ENCODE measurements at places on chromosomes 2 and 18.

- no peak for DNase-seq
Measured at GRCh38 chr2:237351046-237351445, 62.9 kb downstream of the COL6A3 start.

DNA sequence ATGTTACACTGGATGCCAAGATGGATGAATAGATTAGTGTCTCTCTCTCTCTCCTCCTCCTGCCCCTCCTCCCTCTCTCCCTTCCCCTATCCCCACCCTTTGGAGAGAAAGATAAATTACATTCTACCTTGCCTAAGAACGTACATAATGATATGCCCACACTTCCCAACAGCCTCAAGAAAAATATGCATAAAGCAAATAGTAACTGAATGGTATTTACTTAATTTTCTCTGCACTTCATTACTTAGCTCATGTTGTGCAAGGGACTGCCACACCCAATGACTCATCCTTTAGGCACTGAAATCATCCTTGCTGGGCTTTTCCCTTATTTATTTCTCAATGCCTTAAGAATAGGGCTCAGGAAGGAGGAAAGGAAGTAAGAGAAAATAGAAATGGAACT is 137.3 kb upstream of the PID1 start:
- DNase-seq: no peak

- no peak for DNase-seq
Measured at GRCh38 chr2:111007757-111008688, 112.7 kb upstream of the BCL2L11 start.

- no peak for DNase-seq
Measured at GRCh38 chr2:27051902-27052645, 606 bp downstream of the AGBL5 start.

- no peak for DNase-seq
Measured at GRCh38 chr2:51153236-51153635, 121.3 kb upstream of the NRXN1 start.

DNA sequence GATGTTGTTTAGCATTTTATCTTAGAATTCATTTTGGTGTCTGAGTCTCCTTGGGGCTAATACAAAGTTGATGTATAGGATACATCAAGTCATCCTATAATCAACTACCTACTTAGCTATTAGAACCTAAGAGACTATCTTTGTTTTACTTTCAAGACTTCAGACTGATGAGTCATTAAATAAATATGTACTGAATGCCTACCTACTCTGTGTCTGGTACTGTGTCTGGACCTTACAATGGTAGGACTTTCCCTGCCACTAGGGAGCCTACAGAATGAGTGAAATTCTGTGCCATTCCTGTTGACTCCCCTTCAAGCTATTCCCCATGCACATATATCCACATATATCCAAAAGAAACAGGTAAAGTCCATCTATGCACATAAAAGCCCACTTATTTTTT is 114.5 kb downstream of the ERBB4 start:
- DNase-seq: no peak

DNA sequence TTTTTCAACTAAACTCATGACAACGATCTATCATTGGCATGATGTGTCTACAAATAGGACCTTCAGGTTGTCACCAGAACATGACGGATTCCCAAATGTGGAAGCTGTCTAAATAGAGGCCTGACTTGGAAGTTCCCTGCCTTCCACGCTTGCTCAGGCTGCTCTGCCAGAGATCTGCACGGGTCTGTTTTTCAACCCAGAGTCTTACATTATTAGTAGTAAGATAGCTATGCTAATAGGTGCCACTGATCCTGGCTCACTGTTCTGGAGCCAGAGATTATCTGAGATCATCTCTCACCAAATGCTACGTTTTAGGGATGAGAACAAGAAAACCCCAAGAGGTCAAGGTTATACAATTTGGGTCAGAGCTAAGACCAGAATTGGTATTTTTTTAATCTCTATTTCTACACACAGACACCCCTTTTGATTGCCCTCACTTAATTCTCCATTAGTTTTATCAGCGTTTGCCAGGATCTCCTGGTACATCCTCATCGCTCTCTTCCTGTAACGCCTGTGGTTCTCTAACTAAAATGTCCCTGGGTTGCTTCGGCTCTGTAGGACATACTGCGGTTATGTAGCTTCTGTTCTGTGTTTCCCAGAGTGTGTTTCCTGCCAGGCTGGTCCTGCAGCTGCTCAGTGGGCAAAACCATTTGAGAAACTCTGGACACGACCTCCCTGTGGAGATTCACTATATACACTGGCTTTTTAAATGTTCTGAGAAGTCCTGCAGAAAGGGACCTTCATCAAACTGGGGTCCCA is 5.7 kb downstream of the CDC42EP3 start:
- no peak for DNase-seq

DNA sequence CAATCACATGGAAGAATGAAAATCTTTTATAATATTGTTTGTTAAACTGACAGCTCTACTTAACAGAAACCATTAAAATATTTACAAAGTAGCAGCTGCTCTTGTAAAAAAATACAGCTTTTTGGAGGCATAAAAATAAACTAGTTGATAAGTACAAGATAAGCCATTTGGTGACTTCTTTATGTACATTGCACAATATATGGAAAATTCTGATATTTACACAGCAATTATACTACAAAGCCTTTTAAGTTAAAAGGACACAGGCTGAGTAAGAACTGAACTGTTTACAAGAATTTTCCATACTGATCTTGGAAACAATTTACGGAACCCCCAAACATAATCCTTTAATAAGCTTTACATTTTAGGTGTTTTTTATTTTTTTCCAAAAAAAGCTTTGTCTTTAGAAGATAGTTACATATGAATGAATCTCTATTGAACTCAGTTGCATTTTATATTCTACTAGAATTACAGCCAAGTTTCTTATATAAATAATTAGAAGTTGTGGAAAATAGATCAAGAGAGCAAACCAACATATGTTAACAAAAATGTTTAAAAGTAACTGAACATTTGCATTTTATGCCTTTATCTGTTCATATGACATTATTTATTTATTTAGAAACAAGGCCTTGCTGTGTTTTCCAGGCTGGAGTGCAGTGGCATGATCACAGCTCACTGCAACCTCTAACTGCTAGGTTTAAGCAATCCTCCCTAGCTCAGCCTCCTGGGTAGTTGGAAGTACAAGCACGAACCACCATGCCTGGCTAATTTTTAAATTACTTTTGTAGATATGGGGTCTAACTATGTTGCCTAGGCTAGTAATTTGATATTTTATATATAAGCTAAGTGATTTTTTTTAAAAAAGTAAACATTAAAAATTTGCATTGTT is 142.5 kb downstream of the OTX1 start:
- no peak for DNase-seq

GRCh38 chr2:149409506-149409905 is 79.1 kb downstream of the LYPD6 start:
- no peak for DNase-seq

DNA sequence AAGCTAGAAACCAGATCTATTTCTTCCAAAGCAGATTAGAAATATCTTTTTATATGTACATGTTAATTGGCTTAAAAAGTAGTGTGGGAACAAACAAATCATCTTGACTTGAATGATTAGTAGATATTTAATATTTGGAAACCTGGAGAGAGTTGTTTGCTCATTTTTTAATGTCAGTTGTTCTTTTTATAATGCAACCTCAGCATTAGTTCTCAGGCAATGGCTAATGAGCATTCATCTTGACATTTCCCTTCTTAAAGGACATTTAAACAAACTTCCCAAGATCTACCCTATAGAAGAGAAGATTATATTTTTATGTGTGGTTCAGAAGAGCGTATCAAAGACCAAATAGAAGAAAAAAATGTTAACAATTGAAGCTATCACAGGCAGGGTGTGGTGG is 334.0 kb downstream of the CTNNA2 start:
- no peak for DNase-seq

GRCh38 chr2:99808361-99809200 is 318.8 kb upstream of the REV1 start:
- no peak for DNase-seq

- peak; percentile 20 for DNase-seq
Measured at GRCh38 chr18:48842259-48843061, 108.3 kb downstream of the SMAD7 start.

DNA sequence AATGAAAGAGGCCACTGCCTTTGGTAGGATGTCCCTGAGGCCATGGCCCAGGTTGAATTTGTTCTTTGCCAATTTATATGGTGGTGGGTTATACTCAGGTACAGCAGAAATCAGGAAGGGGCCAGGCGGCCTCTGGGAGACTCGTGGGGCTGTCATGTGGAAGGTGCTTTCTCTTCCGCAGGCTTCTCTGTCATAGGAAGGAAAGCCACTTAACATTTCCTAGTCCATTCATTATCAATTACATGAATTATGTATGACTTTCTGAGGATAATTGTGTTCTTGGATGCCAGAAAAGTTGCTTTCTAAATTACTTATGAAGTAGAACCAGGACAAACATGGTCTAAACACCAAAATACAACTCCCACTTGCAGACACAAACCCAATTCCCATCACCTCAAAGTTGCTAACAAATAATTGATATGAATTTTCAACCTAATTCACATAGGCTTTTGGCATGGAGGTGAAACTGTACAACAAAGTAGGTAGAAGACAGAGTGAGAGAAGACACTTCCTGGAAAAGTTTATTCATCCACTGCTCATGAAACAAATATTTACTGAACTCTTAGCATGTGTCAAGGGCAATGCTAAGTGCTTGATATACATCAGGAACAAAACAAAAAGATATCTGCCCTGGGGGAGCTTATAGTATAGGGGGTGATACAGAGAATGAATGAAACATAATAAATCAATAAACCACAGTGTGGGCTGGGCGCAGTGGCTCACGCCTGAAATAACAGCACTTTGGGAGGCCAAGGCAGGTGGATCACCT is 50.5 kb upstream of the CHMP1B start:
- DNase-seq: no peak

DNA sequence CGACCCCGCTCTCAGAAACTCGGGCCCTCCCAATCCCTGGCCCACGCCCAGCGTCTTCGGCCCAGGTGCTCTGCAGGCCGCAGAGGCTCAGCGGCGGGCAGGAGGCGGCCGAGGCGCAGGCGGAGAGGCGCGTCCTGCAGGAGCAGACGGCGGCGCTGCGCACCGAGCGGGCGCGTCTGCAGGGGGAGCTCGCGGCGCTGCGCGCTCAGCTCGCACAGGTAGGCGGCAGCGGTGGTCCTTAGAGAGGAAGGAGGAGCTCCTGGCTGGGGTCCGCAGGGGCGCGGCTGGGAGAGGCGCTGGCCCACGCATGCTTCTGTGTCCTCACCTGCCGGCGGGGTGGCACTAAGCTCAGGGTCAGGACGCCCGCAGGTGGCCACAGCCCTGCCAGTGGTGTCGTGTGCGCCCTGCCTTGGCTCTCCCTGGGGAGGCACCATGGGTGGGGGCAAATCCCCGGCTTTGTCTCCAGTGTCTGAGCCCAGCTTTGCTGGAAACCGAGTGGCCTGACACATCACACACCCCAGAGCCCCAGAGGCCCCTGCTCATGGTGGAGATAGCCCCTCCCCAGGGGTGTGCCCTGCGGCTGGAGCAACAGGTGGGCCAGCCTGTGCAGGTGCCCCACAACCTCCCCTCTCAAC is 14.9 kb upstream of the SNED1 start:
- no peak for DNase-seq

GRCh38 chr2:9110893-9111569 is 95.6 kb upstream of the ASAP2 start:
- no peak for DNase-seq

DNA sequence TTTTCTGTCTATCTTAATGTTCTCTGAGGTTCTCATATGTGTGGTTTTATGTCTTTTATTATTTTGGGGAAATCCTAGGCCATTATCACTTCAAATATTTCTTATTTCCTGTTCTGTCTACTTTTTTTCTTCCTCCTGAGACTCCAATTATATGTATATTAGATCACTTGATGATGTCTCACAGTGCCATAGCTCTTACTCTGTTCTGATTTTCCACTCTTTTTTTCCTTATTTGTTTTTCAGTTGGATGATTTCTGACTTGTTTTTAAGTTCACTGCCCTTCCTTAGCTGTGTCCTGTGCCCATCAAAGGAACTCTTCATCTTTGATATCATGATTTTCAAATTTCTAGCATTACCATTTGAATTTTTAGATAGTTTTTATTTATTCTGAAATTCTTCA is 24.1 kb downstream of the FAM228B start:
- DNase-seq: no peak

GRCh38 chr2:219171231-219171651 is 1.4 kb upstream of the SLC23A3 start:
- no peak for DNase-seq

GRCh38 chr2:132731441-132731840 is 61.4 kb upstream of the LYPD1 start:
- DNase-seq: no peak

DNA sequence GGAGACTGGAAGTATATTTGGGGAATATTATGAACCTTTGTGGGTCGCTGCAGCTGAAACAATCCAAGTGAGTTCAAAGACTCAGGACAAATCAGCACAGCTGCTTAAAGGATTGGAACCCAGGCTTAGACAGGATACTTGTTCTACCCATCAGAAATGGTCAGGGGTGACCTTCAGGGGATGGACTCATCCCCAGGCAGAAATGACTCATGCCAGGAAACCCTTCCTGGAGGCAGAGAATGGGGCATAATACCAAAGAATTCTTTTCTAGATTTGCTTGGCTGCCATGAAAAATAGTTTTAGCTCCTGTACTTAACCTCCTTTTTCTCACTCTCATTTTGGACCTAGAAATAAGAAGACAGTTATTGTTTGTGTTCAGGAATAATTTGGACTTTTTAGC is 425.5 kb downstream of the TSN start:
- DNase-seq: no peak

GRCh38 chr2:62141142-62141740 is 54.7 kb upstream of the B3GNT2 start:
- no peak for DNase-seq

DNA sequence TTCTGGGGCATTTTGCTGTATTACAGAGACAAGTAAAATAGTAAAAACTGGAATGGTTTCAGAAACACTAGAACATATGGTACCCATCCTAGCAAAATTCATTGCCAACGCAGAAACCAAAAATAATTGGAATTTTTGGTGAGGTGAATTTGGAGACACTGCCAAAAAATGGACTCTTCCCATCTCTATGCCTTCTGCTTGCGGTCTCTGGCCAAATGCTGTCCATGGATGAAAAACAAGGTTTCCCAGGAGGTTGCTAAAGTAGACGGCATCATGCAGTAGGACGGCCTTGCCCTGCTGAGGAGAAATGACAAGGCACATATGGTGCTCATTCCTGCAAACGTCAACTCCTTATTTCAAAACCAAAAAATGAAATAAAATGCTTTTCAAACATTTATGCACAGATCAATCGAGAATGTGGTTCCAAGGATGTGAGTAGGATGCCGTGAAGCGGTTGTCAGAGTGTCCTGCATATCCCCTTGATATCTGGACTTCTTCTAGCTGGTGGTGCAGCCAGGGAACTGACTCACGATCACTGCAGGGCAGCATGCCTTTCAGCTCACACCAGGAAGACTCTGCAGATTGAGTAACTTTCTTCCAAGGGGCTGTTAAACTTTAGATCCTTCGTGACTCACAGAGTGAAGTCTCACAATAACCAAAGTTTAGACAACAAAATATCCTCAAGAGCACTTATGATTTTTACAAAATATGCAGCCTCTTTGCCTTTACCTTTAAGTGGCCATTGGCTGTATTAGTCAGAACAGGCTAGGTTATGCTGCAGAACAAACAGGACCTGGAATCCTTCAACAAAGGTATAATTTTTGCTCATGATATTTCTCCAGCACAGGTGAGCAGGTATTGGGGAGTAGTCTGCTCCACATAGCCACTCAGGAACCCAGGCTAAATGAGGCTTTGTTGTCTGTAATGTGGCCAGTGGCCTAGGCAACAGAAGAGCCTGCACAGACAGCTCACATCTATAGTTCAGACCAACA is 149.4 kb upstream of the NDUFV2 start:
- DNase-seq: no peak

Measured in T-helper 22 cell (primary cell).